ENCODE measurements at places on chromosomes 6 and 20.
A peak's percentile ranks its signal among the peaks of the same experiment; 100 is the strongest.

DNA sequence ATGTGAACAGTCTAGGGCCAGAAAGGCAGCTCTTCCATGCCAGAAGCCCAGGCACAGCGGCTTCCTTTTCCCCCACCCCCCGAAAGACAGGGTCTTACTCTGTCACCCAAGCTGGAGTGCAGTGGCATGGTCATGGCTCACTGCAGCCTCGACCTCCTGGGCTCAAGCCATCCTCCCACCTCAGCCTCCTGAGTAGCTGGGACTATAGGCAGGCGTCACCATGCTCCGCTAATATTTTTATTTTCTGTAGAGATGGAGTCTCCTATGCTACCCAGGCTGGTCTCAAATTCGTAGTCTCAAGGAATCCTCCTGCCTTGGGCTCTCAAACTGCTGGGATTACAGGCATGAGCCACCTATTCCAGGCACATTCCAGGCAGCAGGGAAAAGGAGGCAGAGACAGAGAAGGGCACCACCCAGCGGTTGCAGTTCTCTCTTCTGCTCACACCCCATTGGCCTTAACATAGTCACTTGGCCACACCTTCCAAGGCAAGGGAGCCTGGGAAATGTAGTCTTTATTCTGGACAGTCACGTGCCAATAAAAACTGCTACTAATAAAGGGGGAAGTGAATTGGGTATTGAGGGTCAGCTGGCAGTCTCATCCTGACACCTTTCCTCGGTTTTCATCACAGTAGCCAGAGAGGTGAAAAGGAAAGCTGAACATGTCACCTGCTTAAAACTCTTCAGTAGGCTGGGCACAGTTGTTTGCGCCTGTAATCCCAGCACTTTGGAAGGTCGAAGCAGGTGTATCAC lies 205.9 kb downstream of the ZMYND8 start:
- DNase-seq, result peak; percentile 51

GRCh38 chr6:24966381-24966780 lies 30.6 kb upstream of the RIPOR2 start:
- no peak for DNase-seq

GRCh38 chr6:72657407-72658197 lies 35.7 kb downstream of the KCNQ5 start:
- no peak for DNase-seq

DNA sequence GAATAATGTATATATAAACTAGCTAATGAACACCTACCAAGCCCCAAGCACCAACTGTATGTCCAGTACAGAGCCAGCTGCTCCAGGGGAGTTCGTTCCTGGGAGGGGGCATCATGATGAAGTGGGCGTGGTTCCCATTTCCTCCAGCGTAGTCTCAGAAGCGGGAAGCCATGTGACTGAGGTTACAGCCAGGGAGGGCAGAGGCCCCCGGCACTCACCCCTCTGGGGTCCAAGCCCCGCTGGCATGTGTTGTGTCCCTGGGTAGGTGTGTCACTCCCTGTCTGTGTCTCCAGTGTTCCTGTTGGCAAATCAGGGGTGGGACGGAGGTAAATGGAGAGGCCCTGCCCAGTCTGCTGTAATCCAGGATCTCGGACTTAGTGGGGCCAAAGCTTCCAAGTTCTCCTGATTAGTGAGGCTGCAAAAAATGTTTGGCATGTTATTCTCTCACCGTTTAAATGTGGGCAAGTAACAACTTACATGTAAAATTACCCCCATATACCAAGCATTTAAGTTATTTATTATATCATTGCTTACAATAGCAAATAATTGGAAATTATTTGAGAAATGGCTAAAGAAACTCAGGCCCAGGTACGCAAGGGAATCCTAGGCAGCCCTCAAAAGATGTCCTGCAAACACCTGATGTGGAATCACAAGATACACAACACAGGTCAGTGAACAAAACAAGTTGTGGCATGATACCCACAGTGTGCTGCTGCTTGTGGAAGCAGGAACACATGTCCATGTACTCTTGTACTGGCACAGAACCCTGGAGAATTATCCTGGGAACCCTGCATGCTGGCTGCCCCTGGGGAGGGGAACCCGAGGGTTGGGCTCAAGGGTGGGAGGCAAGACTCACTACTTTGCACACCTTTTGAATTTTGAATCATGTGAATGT lies 22.2 kb downstream of the FAM110A start:
- no peak for DNase-seq

DNA sequence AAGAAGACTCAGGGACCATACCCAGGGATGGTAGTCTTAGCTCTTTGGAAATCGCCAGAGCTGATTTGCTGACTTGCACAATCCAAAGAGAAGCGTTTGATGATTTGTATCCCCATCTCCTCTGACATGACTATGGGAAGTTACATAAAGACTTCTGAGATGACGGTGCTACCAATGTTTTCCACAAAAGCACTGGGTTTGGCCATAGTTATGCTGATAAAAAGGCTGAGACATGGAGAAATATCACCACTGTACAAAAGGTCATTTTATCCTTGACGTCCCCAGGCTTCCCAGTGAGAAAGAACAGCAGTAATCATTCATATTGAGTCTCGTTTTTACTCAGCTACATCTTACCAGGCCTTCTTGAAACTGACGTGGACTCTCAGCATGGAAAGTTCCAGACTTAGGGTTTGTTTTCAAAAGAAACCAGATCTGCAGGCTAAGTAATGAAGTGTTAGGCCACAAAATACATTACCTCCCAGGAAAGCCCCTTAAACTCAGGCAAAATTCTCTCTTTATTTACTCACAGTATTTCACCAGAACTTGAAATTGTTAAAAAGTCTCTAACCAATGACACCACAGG lies 370.3 kb upstream of the JARID2 start:
- no peak for DNase-seq

DNA sequence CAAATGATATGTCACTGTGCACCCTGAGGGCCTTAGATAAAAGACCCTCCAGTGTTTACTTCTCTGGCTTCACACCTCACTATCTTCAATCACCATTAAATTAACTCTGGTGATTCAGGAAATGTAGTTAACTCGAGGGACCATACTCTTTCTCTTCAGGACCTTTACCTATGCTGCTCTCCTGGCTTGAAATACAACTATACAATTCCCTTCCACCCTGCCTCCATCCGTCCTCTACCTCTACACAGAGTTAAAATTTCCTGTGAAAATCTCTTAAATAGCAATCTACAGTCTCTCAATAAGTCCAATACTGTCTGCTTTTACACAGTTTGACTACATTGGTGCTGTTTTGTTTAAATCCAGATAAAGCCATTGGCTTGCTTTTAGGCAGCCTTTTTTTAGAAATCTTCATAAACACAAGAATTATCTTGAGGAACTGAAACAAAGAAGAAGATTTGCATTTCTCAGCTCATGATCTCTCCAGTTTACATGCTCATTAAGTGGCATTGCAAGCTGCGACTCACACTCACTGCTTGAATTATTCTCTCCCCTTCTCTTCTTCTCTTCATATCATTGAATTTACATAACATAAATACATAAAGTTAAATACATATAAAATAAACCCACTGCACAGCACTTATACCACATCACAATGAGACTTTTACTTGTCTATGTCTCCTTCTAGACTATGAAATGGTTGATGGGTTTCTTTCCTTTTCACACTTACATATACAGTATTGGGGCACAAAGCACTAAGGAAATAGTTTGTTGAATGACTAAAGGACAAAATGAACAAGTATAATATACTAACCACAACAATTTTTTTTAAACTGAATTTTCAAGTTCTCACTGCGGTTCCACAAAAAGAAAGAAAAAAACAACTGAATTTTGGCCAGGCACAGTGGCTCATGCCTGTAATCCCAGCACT lies 239.0 kb upstream of the KCNQ5 start:
- DNase-seq, result no peak

- no peak for DNase-seq
Observed at GRCh38 chr20:47216819-47217410, 139.6 kb downstream of the ZMYND8 start.

- DNase-seq, result no peak
Observed at GRCh38 chr6:46745973-46746372, 760 bp upstream of the ANKRD66 start.

DNA sequence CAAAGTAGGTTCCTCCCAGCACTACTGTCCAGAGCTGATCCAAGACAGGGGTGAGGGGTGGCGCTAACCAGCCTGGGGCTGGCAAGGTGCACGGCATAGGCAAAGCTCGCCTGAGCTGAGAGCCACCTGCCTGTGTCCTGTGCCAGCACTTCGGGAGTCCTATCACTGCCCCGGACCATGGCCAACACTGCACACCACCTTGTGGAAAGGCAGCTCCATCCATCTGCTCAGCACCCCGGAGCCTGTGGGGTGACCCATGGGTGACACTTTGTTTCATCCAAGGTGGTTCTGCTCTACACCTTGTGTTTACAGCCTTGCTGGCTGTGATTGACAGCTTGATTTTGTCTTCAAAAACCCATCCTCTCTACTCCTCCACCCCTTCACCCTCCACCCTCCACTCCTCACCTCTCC lies 32.9 kb upstream of the GATA5 start:
- no peak for DNase-seq

GRCh38 chr6:12296255-12296573 lies 6.1 kb downstream of the EDN1 start:
- DNase-seq, result no peak

DNA sequence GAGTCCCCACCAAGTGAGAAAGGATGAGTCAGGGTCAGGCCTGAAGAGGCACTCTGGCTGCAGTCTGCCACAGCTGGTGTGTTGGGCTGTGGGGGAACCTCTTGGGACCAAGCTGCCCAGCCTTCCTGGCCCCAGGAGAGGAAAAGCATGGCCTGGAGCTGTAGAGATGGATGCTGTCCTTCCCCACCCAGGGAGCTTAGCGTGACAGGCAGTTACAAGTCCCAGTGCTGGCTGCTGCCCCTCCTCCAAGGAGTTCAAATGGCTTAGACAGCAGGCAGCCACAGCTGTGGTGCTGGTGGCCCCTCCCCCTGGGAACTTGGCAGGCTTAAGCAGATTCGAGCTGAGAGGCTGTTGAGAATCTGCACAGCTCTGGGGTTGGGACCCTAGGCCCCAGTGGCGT lies 253.2 kb downstream of the PLCB1 start:
- no peak for DNase-seq

DNA sequence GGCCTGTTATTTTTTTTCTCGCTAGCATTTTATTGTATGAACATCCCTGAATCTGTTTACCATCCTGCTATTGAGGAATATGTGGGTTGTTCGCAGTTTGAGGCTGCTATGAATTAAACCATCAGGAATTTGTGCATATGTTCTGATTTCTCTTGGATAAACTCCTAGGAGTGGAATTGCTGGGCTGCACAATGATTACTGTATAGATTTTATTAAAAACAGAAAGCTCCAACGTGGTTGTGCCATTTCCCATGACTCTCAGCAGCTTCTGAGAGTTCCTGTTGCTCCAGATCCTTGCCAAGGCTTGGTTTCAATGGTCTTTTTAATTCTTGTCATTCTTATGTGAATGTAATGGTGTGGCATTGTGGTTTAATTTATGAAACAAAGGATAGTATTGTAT lies 75.1 kb downstream of the EDN3 start:
- DNase-seq, result no peak

DNA sequence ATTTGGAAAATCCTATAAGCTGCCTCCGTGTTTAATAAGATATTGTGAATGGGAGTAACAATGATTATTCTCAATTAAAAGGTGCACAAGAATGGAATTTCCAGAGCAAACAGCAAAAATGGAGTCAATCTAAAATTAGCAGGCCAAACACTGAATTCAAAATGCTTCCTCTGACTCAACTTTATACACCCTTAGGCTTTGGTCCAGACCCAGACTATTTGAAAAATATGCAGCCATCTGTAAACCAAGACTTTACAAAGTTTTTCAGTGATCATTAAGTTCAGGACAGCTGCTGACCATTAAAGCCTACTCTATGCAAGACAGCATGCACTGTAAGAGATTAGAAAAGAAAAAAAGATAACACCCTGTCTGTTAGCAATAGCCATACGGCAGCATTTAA lies 39.4 kb upstream of the CCN6 start:
- DNase-seq, result no peak

DNA sequence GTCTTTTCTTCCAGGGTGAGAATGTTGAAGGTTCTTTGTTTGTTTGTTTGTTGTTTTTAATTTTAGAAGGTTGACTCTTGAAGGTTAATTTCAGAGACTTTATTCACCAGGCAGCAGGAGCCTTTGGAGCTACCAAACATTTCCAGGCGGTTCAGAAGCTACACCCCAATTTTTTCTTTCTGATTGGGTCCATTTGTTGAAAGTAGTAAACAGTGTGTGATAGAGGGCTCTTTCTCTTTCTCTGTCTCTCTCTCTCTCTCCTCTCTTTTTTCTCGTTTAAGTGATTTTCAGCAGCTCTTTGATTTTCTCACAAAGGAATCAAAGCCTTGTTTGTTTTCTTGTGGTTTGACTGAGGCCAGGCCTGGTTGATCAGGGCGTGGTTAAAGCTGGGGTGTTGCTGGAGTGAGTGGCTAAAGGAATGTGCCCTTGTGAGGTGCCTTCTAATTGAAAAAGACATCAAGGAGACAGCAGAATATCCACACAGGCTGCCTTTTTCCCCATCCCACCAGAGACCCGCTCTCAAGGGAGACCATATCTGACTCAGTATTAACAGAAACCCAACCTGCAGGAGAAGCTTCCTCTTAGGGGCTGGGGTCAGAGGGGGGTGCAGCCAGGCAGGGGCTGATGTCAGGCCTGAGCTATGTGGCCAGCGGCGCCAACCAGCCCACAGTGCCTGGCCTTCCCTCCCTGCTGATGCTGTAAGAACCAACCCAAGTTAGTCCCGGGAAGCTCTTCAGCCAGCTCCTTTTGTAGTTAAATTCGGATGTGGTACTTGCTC lies 40.4 kb upstream of the NAA20 start:
- DNase-seq, result peak; percentile 50

DNA sequence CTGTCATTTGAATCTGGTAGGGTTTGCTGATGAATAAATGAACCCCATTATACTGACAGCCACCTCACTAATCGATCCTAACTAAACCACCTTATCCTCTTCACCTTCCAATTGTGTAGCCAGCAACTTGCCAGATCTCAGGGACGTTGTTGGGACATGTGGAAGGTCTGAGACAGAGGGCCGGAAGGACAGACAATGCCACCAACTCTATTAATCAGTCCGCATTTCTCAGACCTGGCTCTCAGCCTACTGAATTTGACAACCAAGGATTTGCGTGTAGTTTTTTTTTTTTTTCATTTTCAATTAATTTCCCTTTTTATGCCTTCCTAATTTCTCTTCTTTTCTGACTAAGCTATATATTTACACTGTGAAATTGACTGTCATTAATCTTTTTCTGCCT lies 122.5 kb downstream of the CARMIL1 start:
- DNase-seq, result no peak

- DNase-seq, result no peak
Observed at GRCh38 chr6:167157863-167158262, at the start of gene GPR31. Gene GPR31 (minus strand): TSS chr6:167157980. CDS start chr6:167157831, 149 bp downstream.

DNA sequence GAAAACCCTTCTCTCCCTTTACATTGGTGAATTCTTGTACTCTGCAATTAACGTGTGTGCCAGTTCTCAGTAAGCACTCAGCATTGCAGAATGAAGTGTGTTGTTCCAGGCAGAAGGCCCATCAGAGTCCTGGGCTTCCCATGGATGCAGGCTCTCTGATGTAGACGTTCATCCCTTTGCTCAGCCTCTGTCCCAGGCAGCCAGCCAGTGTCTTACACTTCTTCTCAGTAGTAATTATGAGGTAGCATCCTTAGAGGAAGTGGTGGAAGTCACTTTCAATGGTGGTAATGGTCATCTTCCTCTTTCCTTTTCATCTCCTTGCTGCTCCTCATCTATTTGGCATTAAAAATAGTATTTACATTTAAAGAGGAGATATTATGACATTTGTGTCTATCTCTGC lies 66.7 kb upstream of the FYN start:
- no peak for DNase-seq

All from H1 (cell line).